ENCODE measurements at places on chromosomes 11 and 22.

- no peak for DNase-seq
Measured at GRCh38 chr11:24754406-24754805, 257.6 kb downstream of the LUZP2 start.

GRCh38 chr11:36530840-36531239 is 20.8 kb upstream of the TRAF6 start:
- DNase-seq: no peak

DNA sequence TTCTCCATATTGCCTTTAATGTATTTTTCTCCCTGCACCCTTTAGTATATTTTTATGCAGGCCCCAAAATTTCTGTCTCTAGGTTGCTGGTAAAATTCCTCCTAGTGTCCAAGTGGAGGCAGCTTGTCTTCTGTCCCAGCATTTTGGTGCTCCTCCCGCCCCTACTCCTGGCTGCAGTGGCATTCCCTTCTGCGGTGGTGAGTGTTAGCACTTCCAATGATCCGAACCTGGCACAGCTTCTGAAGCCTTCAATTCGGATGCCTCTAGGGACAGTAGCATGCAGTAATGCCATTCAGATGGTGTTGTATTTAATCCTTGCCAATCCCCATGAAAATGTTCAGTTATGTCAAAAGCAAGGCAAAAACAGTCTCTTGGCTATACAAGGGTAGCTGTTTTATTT is 5.9 kb downstream of the YWHAH start:
- DNase-seq: no peak

GRCh38 chr11:74641905-74642304 is 49.5 kb downstream of the POLD3 start:
- DNase-seq: no peak

GRCh38 chr22:41146573-41146972 is 54.2 kb downstream of the EP300 start:
- DNase-seq: no peak

- DNase-seq: no peak
Measured at GRCh38 chr22:37549704-37550059, 10.6 kb upstream of the CDC42EP1 start.

DNA sequence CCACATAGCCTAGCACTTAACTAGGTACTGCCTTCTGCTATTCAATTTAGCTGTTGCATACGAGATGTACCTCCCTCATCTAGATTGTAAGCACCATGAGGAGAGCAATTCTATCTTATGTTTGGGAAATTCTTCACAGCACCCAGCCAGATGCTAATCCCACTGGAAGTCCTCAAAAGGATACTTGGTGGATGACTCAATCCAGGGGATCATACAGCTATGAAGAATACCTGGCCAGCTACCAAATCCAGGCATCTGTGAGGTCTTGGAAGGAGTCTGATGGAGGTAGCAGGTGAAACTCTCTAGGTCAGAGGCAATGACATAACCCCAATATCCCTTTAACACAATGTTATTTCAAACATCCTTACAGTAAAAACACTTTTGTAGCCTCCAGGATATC is 167.8 kb upstream of the NCAM1 start:
- DNase-seq: no peak

DNA sequence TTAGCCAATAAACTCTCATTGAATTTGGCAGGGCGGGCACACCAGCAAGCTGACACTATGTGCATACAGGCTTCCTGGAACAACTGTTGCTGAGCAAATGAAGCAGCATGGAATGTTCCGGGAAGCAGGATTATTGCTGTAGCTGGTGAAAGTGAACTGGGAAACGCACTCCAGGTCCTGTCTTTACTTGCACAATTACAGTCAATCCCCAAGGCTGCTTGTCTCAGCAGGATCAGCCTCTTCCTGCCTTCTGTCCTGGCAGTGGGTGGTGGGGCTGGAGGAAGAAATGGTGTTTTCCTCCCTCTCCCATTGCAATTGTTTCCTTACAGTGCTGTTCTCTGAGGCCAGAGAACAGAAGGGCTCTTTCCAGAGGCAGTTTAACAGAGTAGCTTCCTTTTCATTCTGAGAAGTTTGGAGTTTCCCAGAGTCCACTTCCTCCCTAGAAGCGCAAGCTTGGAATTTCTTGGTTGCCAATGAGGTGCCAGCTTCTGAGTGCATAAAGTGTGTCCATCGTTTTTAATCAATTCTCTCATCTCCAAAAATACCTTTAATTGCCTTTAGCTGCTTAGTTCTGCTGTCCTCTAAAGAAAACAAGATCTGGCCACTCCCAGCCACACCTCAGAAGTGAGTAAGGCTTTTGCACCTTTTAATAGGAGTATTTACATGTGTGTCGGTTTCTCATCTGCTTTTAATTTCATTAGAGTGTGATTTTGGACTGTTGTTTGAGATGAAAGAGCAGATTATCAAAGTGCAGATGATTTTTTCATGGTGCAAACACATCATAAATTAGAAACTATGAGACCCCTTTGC is 19.9 kb downstream of the CD44 start:
- DNase-seq: no peak

- DNase-seq: no peak
Measured at GRCh38 chr11:111206472-111206871, 39.1 kb upstream of the POU2AF2 start.

GRCh38 chr22:36439481-36440271 is 41.8 kb downstream of the TXN2 start:
- DNase-seq: no peak

- no peak for DNase-seq
Measured at GRCh38 chr11:126564566-126564965, 209.1 kb downstream of the ST3GAL4 start.

GRCh38 chr11:83612891-83613766 is 327.0 kb upstream of the CCDC90B start:
- DNase-seq: no peak

DNA sequence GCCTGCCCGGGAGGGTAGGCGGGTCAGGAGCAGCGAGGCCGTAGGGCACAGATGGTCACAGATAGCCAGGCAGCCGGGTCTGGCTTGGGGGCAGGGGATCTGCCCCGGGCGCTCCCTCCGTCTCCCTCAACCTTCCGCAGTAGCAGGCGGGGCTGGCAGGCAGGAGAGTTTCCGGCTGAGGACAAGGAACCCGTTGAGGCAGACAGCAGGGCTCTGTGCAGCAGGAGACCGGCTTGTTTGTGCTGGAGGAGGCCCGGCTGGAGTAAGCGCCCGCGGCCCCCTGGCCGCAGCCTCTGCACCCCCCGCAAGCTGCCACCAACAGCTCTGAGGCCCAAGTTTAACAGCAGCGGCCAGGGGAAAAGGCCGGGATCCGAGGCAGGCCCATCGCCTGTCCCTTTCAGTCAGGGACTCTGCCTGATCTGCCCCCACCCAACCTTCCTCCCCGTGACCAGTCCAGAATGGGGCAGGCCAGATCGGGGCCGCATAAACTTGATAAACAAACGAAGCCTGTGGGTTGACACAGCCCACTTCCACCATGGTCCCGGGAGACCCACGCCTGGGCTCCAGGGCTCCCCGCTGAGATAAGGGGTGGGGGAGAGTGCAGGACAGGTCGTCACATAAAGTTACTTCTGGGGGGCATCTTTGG is 13.6 kb downstream of the SCARF2 start:
- no peak for DNase-seq

GRCh38 chr22:37020192-37020479 is 594 bp downstream of the MPST start:
- DNase-seq: no peak

- no peak for DNase-seq
Measured at GRCh38 chr11:92854162-92854561, 115.3 kb upstream of the MTNR1B start.

- DNase-seq: no peak
Measured at GRCh38 chr22:27144321-27144720, 486.9 kb downstream of the MIAT start.

DNA sequence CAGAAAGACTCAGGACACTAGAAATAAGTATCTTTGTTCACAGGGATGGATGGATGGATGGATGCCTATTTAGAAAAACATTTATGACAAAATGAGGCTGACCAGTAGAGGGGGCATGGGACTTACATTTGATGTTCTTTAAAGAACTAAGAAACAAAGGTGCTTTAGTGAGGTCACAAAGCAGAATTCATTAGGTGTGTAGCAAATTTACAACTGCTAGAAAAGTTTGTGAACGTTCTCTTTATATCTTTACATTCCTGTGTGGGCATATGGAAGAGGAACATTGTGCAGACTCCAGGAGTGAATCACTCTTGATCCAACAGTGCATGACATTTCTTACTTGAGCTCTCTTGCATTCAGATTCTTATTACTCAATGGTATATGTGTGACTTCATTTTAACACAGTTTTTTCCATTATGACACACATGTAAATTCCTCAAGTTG is 15.8 kb upstream of the SIK2 start:
- no peak for DNase-seq
